Activated CD4-positive, alpha-beta memory T cell treated with anti-CD3 and anti-CD28 coated beads, Interleukin-2, amount 10 ng/mL, durations not matched to agents 7 days and 5 days (primary cell): ENCODE measurements at places on chromosomes 3 and 15.

- H3K36me3 ChIP-seq: no peaks in the 10 kb centered on the region
- H3K4me1 ChIP-seq: peaks cover 32% of the 10 kb centered on the region
Measured at GRCh38 chr15:92068121-92068520, 214.6 kb downstream of the SLCO3A1 start.

DNA sequence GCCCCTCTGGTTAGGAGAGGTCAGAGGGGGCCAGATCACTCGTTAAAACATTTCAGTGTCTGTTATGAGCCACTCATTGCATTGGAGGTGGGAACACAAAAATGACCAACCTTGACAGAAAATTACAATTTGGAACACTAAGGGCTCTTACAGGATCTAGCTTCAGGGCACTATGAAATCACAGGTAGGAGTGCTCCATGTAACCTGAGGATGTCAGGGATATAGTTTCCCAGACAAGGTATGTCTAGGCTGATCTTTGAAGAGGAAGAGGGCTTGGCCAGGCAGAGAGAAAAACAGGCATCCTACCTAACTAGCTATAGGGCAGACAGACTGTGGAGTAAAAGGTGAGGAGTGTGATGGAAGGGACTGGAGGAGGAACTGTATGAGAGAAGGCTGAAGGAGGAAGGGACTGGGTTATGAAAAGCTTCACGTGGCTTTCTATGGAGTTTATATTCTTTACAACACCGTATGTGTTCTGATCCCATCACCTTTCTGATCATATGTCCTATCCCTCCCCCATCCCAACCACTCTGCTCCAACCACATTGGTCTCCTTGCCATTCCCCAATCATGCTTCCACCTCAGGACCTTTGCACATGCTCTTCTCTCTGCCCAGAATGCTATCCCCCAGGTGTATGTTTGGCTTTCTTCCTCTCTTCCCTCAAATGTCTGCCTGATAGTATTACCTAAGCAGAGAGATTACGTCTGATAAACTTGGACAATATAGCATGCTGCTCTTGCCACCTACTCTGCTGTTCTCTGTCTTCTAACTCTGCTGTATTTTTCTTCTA is 88.2 kb downstream of the CCR1 start:
- no peak for DNase-seq
- H3K4me3 ChIP-seq: no peak overlapping the region
- H3K27me3 ChIP-seq: peaks cover 46% of the 10 kb centered on the region

- H3K4me3 ChIP-seq: no peak overlapping the region
- H3K27me3 ChIP-seq: no peaks in the 10 kb centered on the region
- no peak for DNase-seq
- no peak overlapping the region for H3K27ac ChIP-seq
- H3K4me1 ChIP-seq: no peaks in the 10 kb centered on the region
- no peaks in the 10 kb centered on the region for H3K36me3 ChIP-seq
Measured at GRCh38 chr3:67977762-67978161, 323.4 kb upstream of the SUCLG2 start.

- no peaks in the 10 kb centered on the region for H3K27me3 ChIP-seq
- H3K4me3 ChIP-seq: no peak overlapping the region
- no peak for DNase-seq
- H3K36me3 ChIP-seq: no peaks in the 10 kb centered on the region
Measured at GRCh38 chr15:99126131-99126588, 21.3 kb downstream of the SYNM start.

DNA sequence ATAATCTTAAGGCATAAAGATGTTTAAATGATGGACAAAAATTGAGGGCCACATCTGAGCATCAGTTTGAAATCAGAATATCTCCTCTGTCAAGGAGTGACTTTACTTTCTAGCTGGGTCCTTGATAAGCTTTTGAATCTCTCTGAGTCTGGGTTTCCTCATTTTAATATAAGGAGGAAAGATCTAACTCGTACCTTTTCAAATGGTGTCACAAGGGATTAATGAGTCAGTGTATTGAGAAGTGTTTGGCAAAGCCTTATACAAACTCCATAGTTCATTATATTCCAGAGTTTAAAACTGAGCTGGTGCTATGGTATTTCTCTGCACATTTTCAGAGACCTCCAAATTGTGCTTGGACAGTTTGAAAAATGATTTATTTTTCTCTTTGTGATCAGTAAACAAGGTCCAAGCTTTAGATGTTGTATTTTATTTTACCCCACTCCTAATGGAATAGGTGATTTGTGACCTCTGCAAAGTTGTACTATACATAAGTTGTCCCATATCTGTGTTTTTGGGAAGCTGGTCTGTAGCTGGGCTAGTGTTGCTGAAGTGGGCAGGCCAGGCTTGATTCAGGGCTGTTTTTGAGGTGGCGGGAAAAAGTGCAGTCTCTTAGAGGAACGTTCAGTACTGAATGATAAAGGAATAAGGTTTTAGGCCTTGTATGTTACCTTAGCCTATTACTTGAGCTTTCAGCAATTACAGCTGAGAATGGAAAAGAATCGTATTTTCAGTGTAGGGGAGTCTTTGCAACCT is 5.6 kb downstream of the FNDC3B start:
- no peak for DNase-seq
- H3K27ac ChIP-seq: no peak overlapping the region
- no peaks in the 10 kb centered on the region for H3K27me3 ChIP-seq

GRCh38 chr3:157078131-157078810 is 81.7 kb downstream of the CCNL1 start:
- H3K4me3 ChIP-seq: no peak overlapping the region
- no peak overlapping the region for H3K27ac ChIP-seq
- no peak for DNase-seq
- peaks cover 54% of the 10 kb centered on the region for H3K4me1 ChIP-seq

DNA sequence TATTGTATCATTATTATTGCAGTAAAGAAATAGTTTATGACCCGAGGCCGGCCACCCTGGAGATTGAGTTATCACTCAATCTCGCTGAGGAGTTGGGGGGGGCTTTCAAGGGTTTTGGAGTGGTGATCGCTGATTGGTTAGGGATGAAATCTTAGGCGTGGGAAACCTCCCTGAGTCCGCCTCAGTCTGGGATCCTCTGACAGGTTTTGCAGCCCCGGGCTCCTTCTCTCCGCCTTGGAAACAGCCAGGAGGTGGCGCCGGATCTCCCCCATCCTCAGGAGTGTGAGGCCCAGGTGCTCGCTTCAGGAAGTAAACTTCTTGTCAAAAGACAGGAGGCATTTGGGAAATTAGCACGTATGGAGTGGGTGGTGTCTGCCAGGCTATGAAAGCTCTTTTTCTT is 41.1 kb upstream of the SEC61A1 start:
- peaks cover 4% of the 10 kb centered on the region for H3K4me1 ChIP-seq
- H3K36me3 ChIP-seq: no peaks in the 10 kb centered on the region
- no peak overlapping the region for H3K27ac ChIP-seq
- no peak overlapping the region for H3K4me3 ChIP-seq
- H3K27me3 ChIP-seq: no peaks in the 10 kb centered on the region
- DNase-seq: peak; percentile 20

DNA sequence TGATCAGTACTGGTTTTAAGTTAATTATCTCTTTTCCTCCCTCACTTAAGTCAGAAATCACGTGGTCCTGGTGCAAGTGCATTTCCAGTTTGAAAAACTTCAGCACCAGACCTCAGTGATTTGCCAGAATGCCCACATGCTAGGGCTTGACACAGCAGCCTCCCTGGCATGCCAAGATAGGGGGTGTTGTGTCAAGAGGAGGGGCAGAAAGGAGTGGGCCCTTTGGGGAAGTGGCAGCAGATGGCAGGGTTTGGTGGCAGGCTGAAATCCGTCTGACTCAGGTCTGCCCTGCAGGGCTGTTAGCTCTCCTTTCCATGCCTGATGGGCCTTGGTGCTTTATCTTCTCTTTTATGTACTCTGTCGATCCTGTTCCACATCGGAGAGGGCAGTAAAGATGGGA is 23.4 kb downstream of the PXK start:
- H3K36me3 ChIP-seq: peaks cover 8% of the 10 kb centered on the region
- peaks cover 64% of the 10 kb centered on the region for H3K4me1 ChIP-seq
- no peaks in the 10 kb centered on the region for H3K27me3 ChIP-seq
- DNase-seq: no peak

- peaks cover 32% of the 10 kb centered on the region for H3K4me1 ChIP-seq
- H3K36me3 ChIP-seq: peaks cover 10% of the 10 kb centered on the region
- peak; percentile 33 for DNase-seq
- H3K27me3 ChIP-seq: peaks cover 4% of the 10 kb centered on the region
- no peak overlapping the region for H3K4me3 ChIP-seq
Measured at GRCh38 chr3:88019024-88019423, 39.8 kb downstream of the CGGBP1 start.

DNA sequence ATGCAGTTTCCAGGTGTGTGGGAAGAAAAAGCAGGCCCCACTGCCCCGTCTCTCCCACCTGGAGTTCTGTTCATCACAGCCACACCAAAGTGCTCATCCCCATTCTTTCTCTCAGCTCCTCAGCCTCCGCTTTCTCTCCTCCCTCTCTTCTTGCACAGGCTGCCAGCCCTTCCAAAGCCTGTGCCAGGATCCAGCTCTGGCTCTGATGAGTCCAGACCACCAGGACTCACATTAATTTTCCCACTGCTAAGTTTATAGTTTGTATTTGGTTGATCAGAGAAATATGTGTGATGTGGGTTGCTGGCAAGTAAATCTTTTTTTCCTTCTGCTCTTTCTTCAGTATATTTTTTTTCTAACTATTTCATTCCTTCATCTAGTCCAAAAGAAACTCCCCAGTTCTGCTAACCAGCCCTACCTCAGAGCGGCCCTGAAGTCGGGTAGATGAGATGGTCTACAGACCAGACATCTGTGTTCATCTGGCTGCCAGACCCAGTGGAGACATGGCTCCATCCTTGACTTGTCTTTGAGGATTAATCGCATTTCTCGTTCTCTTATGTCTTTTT is 49.8 kb downstream of the BOC start:
- peaks cover 1% of the 10 kb centered on the region for H3K27me3 ChIP-seq
- H3K36me3 ChIP-seq: no peaks in the 10 kb centered on the region
- H3K27ac ChIP-seq: no peak overlapping the region

DNA sequence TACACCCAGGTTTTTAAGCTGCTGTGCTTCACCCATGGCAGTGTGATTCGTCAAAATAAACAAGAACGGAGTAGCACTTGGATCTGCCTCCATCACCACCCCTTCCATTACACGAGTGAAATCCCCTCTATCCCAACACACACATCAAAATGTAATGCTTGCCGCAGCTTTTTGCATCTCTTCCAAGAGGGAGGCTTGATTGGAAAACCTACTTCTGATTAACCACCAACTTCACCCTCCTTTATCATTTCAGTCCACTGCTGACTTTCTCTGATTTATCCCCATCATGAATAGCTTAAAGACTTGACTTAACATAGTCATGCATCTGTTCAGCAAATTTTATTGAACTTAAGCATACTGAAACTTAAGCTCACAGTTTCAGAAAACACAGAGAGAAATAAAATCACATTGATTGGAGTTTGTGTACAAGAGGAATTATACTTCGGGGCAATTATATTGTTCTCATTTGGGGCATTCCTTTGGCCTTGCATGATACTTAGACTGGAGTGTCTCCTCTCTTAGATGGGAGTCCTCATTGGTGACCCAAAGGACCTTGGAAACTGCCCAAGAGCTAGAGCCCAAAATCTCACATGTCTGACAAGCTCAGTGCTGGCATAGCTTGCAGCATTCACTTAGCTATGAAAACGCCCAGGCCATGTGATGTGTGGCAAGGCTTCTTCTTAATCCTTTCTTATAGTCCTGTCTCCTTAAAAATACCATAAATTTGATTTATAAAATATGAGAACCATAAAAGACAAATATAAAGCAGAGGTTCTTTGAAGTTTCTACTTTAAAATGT is 124.3 kb upstream of the UMPS start:
- H3K4me3 ChIP-seq: no peak overlapping the region
- H3K27me3 ChIP-seq: peaks cover 11% of the 10 kb centered on the region
- no peak overlapping the region for H3K27ac ChIP-seq
- no peaks in the 10 kb centered on the region for H3K36me3 ChIP-seq
- H3K4me1 ChIP-seq: no peaks in the 10 kb centered on the region

DNA sequence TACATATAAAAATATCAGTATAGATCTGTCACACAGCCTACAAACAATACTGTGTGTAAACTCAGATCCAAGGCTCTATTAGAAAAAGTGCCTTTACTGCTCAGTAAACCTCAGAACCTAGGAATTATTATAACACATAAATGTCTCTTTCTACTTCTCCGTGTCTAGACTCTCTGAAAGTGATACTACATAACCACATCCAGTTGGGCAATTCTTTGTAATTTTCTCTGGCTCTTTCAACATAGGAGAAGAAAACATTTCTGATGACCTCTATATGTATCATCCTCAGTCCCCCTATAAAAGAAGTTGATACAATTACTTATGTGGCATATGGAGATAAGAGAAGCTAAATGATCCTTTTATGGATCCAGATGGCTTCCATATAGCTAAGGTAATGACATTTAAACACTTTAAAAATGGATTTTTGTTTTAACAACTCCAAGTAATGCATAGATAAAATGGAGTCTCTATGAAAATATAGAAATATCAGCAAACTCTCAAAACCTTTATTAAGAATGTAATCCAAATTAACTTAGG is 104.5 kb downstream of the LSAMP start:
- DNase-seq: no peak
- H3K4me1 ChIP-seq: no peaks in the 10 kb centered on the region
- H3K27ac ChIP-seq: no peak overlapping the region
- H3K4me3 ChIP-seq: no peak overlapping the region

DNA sequence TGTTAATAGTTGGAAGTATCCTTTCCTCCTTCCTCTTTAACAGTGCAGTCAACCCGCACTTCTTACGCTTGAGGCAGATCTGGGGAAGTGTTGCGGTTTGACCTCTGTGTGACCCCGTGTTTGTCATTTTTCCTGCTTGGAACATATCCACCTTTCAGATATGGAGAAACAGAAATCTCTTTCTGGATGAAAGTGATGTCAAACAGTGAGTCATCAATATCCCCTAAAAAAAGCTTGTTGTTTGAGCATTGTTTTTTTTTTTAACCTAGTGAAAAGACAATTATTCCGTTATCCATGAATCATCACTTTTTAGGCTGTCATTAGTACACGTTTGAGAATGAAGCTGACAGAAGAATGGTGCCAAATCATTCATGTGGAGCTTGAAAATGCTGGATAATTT is 293.7 kb downstream of the ARPP21 start:
- no peak overlapping the region for H3K27ac ChIP-seq
- H3K27me3 ChIP-seq: no peaks in the 10 kb centered on the region
- H3K36me3 ChIP-seq: no peaks in the 10 kb centered on the region

DNA sequence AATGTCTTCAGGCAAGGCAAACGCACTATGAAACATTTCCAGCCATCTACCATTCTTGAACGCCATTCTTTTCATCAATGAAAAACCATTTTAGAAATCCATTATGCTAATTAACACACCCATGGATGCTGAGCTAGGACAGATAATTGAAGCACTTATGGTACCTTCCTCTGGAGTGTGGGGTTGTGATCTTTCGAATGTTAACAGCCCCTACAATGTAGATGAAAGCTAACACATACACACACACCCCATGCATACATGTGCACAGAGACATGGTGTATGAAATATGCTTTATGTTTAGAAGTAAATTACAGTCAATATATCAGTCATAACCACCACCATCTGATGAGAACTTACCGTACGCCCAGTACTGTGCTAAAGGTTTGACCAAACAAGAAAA is 189.1 kb downstream of the SHQ1 start:
- peaks cover 5% of the 10 kb centered on the region for H3K4me1 ChIP-seq
- H3K4me3 ChIP-seq: no peak overlapping the region
- no peak for DNase-seq

GRCh38 chr15:101108461-101108775 is 143.4 kb downstream of the CHSY1 start:
- no peak overlapping the region for H3K4me3 ChIP-seq
- H3K27me3 ChIP-seq: peaks cover under 1% of the 10 kb centered on the region
- H3K36me3 ChIP-seq: no peaks in the 10 kb centered on the region
- H3K4me1 ChIP-seq: peaks cover under 1% of the 10 kb centered on the region
- H3K27ac ChIP-seq: no peak overlapping the region

- H3K4me1 ChIP-seq: no peaks in the 10 kb centered on the region
- no peak for DNase-seq
- no peaks in the 10 kb centered on the region for H3K36me3 ChIP-seq
- no peak overlapping the region for H3K27ac ChIP-seq
Measured at GRCh38 chr3:12131351-12132090, 27.2 kb downstream of the TIMP4 start.
